ENCODE measurements at places on chromosomes 11 and 22.

GRCh38 chr11:45087900-45088160 lies 58.6 kb upstream of the PRDM11 start:
- no peak for DNase-seq

GRCh38 chr22:29756341-29756740 lies 10.5 kb downstream of the ZMAT5 start:
- no peak for DNase-seq

DNA sequence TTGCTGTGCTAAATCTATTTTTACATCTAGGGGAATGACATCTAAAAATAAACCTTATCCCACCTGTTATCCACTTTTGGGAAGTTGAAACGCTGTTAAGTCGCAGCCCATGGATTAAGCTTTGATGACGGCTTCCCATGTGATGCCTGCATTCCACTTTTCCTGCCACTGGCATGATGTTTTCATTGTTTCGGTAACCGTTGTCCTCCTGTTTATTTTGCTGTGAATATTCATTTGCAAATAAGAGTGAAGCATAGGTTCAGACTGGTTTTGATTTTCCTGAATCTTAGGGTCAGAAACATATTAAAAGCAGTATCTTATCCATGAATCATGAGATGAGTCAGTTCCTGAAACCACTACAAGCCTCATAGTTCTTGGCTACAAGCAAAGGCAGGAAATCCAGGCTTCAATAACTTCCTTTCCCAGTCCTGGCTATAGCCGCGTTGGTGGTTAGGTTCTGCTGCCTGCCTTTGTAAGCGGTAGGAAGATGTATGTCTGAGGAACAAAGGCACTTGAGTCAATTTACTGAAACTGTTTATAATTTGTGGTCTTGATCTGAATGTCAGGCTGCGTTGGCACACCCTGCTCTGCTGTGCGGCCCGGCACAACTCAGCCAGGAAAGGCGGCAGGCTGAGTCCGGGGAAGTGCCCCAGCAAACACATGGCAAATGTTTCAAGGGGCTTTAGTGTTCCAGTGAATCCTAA lies 19.4 kb downstream of the TEAD1 start:
- DNase-seq, result peak; percentile 98

- DNase-seq, result no peak
Measured at GRCh38 chr11:62144641-62145255, 20.9 kb downstream of the INCENP start.

DNA sequence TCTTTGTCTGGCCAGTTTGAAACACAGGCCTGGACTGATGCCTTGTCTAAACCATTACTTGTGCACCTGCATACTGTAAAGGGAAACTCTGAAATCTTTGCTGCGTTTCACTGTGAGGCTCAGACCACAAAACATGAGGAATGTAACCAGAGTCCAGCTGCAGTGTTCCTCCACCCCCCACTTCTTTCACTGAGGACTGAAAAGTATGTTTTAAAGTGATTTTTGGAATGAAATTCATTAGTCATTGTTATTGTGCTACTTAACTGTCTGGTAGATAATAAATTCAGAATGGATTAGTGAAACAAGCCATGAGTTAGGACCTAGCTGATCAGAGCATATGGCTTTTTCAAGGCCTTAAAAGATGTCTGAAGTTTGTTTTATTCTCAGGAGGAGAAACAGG lies 181.2 kb downstream of the WNT11 start:
- DNase-seq, result peak; percentile 91

DNA sequence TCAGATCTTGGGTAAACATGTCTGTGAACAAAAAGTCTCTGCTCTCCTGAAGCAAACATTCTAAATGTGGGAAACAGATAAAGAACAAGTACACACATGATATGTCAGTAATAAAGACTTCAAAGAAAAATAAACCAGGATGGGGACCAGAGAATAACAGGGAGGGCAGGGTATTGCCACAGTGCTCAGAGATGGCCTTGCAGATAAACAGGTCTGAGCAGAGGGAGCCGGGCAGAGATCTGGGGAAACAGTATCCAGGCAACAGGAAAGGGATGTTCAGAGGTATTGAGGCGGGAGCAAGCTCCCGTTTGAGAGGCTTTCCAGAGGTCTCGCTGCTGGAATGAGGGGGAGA lies 2.9 kb downstream of the CCDC86 start:
- no peak for DNase-seq

- no peak for DNase-seq
Measured at GRCh38 chr22:35781898-35782297, 64.2 kb downstream of the APOL5 start.

GRCh38 chr22:48169227-48169626 lies 1406.8 kb downstream of the TBC1D22A start:
- DNase-seq, result no peak

DNA sequence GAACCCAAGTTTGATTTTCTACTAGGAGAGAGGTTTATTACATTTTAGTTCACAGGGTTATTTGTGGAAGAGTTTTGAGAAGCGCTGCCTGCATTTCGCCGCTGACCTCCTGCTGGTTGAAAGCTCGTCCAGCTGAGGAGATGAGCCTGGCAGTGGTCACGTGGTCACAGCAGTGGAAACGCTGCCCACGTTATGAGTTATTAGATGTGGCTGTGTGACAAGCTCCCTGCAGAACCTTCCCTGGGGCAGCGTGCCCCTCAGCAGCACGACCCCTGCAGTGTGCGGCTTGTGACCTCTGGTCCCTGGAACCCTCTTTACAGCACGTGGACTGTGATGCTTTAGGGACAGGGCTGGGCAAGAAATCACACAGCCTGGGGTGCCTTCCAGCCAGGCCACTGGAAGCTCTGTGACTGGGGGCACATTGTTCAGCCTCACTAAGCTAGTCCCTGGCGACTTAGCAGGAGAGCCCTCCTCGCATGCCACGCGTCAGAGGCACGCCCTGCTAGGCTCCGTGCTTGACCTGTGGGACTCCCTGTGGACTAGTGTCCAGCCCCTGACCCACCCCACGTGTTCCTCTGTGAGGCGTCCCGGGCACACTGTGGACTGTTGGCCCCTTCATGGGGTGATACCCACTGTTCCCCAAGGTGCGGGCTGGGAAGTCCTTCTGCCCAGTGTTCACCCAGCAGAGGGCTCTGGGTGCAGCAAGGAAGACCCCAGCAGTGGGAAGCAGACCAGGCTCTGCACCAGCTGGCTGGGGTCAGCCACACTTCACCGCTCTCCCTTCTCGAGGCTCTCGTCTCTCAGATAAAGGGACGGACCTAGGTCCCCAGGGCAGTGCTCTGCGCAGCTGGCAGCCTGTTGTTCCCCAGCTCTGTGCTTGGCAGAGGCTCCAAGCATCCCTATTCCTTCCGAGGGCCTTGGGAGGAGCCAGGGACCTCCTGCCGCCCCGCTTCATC lies 349.5 kb downstream of the TBC1D22A start:
- no peak for DNase-seq

DNA sequence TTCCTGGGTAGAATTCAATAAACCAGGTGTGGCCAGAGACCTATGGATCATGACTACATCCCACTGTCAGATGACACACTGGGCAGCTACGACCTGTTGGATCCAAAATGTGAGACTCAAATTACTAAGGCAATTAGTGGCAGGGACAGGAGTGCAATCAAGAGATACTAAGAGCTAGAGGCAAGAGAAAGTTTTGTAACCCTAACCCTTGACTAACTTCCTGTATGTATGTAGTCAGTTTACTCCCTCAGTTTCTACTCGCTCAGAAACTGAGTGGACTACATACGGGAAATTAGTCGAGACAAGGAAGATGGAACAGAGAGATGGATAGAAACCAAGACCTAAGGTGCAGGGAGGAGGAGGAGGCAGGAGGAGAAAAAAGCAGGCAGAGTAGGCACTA lies 2.7 kb downstream of the CYB5R2 start:
- DNase-seq, result no peak

DNA sequence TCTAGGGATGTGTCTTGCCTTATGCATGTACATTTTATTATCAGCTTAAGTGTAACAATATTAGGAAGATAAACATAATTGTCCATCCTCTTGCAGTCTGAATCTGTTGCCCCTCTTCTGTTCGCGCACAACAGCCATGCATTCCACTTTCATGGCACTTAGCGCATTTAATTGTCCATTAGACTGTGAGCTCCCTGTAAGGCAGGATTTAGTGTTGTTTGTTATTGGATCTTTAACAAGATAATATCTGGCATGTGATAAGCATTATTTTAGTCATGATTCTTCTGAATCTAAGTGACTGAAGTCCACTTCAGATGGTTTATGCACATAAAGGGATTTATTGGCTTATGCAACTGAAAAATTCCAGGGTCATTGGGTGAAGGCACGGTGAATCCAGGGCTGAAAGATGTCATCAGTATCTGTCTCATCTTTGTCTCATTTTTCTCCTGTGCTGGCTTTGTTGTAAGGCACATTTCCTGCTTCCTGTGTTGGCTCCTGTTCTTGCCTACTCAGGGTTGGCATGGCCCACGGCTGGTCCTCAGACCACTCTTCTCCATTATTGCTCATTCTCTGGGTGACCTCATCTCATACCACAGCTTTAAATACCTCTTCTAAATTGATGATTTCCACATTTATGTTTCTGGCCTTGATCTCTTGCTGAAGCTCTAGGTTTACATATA lies 37.6 kb downstream of the ATXN10 start:
- DNase-seq, result peak; percentile 70

DNA sequence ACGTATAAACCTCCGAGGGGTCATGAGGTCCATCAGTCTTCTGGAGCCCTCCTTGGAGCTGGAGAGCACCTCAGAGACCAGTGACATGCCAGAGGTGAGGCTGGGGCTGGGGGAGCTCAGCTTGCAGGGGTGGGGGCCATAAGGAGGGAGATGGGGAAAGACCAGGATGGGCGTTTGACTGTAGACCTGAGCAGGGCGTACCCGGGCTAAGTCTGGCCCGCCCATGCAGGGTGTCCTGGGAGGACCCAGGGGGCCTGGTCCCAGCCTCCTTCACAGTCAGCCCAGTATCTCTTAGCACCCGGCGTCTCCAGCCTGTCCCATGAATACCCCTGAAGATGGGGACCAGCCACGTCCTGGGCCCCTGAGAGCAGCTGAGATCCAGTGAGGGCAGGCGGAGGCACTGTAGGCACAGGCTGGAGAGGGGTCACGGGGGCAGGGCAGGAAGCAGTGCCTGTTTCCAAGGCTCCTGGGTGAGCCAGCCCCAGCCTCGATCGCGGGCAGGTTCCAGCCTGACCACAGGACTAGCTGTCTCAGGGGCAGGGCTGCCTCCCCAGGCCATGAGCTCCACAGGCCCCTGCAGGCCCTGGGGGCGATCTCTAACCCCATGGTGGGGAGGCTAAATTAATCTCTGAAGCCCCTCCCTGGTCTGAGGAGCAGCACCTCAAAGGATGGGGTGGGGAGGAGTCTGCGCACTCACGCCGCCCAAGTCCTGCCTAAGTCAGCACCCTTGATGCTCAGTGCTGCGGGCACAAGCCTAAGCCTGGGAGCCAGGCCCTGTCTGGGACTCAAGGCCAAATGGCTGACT lies 7.1 kb downstream of the SSH3 start:
- DNase-seq, result no peak

- no peak for DNase-seq
Measured at GRCh38 chr11:69416143-69416515, 65.3 kb upstream of the LINC01488 start.

DNA sequence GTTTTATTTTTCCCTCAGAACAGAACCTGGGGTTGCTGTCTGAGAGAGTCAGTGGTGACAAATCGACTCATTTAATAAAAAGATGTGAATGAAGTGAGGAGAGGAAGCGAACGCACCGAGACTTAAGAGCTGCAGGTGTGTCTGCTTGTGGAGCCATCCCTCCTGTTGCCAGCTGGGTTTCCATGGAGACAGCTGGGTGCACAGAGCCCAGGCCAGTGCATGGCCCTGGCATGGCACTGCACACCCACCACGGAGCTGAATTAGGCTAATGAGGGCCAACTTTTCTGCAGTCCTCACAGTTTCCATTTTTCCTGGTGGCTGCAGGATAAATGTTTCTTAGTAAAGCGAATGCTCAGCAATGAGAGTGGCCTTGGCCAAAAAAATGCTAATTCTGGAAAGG lies 750.2 kb downstream of the OPCML start:
- no peak for DNase-seq

- DNase-seq, result peak; percentile 62
Measured at GRCh38 chr11:74388678-74389327, 9.4 kb downstream of the PGM2L1 start.

DNA sequence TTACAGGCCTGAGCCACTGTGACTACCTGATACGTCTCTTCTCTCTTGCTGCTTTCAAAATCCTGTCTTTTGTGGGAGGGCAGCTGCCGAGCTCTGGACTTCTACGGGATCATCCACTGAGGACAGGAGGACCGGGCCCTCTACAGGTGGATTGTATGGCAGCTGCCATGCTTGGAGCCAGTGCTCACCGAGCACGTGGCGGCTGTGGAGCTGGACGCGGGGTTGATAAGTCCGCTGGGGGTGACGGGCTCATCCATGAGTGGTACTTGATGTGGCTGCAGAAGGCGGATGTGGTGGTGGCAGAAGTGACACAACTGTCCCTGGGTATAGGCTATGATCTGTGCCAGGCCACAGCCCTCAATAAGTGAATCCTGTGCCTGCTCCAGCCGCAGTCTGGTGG lies 1.8 kb upstream of the CYP2D6 start:
- DNase-seq, result no peak

DNA sequence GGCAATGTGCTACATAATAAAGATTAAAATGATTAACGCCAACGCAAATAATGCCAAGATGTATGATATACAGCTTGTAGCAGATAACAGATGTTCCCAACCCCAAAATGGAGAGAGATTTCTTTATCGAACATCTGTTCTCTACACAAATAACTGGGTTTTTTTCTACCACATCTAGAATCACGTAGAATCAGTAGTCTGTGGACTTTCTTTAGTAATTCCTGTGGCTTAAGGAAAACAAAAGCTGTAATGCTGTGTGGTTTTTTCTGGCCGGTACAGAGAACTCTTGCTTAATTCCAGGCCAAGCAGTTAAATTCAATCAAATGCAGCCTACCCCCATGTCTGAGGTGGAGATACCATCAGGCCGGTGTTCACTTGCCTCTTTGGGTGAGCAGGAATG lies 303.4 kb downstream of the FAT3 start:
- peak; percentile 9 for DNase-seq

DNA sequence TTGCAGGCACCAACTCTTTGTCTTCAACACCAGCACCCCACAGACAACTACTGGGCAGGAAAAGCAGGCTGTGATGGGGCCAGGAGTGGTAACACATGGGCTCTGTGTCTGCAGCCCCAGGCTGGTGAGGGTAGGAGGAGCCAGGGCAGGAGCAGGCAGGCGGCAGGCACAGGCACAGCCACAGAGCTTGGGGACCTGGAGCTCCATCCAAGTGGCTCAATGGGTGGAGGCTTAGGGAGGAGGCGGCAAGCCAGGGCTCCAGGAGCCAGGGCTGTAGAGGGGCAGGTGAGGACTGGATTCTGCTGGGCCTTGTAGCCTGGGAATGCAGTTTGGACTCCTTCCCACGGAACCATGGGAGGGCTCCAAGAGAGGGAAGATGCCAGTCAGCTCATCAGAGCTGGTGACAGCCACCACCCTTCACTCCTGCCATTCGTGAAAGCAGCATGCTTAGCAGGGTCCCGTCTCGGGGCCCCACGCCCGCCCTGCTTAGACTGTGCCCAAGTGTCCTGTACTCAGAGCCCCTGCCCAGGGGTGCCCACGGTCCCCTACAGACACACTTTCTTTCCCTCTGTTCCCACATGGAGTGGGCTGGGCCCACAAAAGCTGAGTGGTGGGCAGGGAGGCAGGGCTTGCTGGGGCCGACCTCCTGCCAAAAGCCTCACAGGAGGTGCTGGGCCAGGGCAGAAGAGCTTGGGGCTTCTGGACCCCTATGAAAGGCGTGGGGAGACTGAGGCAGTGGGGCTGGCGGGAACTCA lies 12.4 kb downstream of the TTC38 start:
- no peak for DNase-seq

GRCh38 chr11:59180168-59180776 lies 8.3 kb downstream of the DTX4 start:
- no peak for DNase-seq

All from fibroblast of the aortic adventitia (primary cell).